ENCODE measurements at places on chromosomes 6 and 20.

DNA sequence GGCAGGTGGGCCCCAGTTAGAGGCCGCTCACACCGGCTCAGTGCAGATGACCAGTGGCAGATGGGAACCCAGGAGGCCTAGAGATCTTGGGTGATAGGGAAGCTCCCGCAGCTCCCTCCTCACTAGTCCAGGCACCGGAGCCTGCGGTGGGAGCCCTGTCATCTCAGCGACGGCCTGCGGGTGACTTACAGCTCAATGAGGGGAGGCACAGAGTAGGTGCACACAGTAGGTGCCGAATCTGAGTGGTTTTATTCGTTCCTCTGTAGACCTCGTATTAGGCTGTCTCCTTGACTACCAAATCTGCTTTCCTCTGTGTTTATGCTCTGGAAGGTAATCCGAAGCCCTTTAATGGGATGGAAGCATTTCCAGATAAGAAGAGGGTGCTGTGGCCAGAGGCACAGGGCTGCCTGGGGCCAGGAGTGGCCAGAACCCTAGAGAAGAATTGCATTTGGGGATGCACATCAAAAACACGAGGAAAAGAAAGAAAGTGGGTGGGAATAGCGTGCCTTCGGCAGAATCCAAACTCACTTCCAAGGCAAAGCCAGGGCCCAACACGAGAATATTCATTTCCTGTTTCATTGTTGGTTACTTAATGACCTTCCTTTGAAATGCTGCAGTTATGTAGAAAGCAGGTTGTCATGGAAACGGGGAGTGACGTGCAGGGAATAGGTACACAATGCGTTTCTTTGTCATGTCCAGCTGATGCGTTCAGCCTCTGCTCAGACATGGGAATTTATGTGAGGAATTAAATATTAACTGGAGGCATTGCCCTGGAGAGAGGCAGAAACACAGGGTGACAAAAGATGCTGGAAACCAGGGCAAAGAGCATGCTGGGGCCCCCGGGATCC is 24.7 kb downstream of the MYT1 start:
- H3K4me1 ChIP-seq, result no peaks in the 10 kb centered on the region
- no peak overlapping the region for H3K27ac ChIP-seq
- no peak overlapping the region for H3K4me3 ChIP-seq
- H3K36me3 ChIP-seq, result no peaks in the 10 kb centered on the region
- DNase-seq, result no peak

- no peak overlapping the region for H3K4me3 ChIP-seq
- no peak for DNase-seq
- no peaks in the 10 kb centered on the region for H3K27me3 ChIP-seq
- peaks cover 60% of the 10 kb centered on the region for H3K4me1 ChIP-seq
- no peak overlapping the region for H3K27ac ChIP-seq
Measured at GRCh38 chr6:108665495-108666196, 104.9 kb downstream of the FOXO3 start.

- H3K27ac ChIP-seq, result no peak overlapping the region
- no peak for DNase-seq
- no peak overlapping the region for H3K4me3 ChIP-seq
Measured at GRCh38 chr20:24935766-24936525, 13.1 kb upstream of the CST7 start.

DNA sequence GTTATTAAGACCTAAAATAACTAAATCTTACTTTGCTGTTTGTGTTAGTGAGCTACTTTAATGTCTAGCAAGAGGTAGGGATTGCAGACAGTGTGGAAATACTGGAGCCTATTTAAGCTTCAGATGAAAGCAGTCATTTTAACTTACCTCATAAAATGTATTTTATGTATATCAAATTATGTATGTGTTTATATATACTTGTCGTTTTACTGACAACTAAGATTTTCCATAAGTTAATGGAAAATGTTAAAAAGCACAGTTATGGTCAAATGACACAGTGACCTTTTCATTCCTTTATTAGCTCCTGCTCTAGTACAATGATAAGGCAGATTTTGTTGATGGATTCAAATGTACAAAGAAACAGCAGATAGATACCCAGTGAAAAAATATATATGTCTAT is 34.6 kb downstream of the QKI start:
- no peaks in the 10 kb centered on the region for H3K4me1 ChIP-seq
- H3K27me3 ChIP-seq, result no peaks in the 10 kb centered on the region
- no peaks in the 10 kb centered on the region for H3K36me3 ChIP-seq
- DNase-seq, result no peak

- no peak for DNase-seq
- H3K27me3 ChIP-seq, result no peaks in the 10 kb centered on the region
- no peaks in the 10 kb centered on the region for H3K36me3 ChIP-seq
- no peak overlapping the region for H3K4me3 ChIP-seq
Measured at GRCh38 chr20:39067526-39068216, 105.5 kb downstream of the DHX35 start.

DNA sequence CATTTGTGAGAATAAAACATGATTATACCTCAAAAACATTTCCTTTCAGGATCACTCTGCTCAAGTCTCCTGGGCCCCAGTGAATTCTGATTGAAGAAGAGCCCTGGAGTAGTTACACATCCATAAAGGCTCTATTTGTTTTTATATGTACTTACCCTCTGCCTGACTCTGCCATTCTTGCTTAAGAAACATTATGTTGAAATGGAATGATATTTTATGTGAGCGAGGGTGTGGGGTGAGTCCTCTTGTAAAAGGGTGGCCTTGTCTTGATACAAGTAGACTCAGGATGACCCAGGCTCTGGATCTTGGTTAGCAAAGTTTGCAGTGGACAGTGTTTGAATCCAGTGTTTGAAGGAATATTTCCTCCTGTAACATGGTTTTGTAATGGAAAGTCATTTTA is 215.4 kb upstream of the PREP start:
- no peaks in the 10 kb centered on the region for H3K27me3 ChIP-seq
- H3K27ac ChIP-seq, result no peak overlapping the region
- no peaks in the 10 kb centered on the region for H3K36me3 ChIP-seq
- no peak overlapping the region for H3K4me3 ChIP-seq
- no peak for DNase-seq

GRCh38 chr6:75428204-75428603 is 65.4 kb downstream of the FILIP1 start:
- H3K36me3 ChIP-seq, result no peaks in the 10 kb centered on the region
- H3K4me3 ChIP-seq, result no peak overlapping the region
- DNase-seq, result no peak
- peaks cover 39% of the 10 kb centered on the region for H3K4me1 ChIP-seq

DNA sequence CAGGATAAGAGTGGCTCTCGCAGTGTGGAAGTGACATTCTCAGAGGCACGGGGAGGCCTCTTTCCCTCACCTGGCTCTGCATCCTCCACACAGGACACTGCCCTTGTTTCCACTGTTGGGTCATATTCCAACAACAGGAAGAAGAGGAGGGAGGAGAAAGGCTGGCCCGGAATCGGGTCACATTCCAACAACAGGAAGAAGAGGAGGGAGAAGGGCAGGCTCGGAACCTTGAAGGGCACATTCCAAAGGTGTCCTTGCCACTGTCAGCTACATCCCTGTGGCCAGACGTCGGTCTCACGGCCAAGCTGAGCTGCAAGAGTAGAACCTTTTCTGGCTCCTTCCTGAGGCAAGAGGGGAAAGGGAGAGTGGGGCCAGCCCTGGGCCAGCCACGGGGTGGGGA is 25.4 kb downstream of the CHRNA4 start:
- no peak for DNase-seq
- H3K36me3 ChIP-seq, result no peaks in the 10 kb centered on the region
- no peaks in the 10 kb centered on the region for H3K27me3 ChIP-seq

GRCh38 chr6:27604986-27605385 is 132.1 kb upstream of the ZNF184 start:
- H3K4me3 ChIP-seq, result no peak overlapping the region
- H3K27me3 ChIP-seq, result no peaks in the 10 kb centered on the region
- no peaks in the 10 kb centered on the region for H3K4me1 ChIP-seq
- no peaks in the 10 kb centered on the region for H3K36me3 ChIP-seq
- no peak overlapping the region for H3K27ac ChIP-seq

DNA sequence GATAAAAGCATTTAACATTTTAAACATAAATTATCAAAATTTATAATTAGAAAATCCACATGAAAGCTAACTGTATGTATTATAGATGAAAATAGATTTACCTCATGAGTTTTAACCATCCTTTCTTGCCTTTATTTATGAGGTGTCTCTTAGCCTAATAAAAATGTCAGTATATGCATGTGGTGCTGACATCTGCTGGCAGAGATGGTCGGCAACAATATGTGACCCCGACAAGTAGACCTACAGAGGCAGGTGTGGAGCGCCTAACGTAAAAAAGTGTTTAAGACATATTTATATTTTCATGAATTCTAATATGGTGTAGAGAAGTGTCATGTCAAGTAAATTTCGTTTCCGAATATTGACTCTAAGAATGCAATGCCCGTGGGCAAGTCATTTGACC is 149.0 kb upstream of the FUT9 start:
- H3K4me1 ChIP-seq, result no peaks in the 10 kb centered on the region
- no peak overlapping the region for H3K4me3 ChIP-seq
- no peaks in the 10 kb centered on the region for H3K27me3 ChIP-seq

DNA sequence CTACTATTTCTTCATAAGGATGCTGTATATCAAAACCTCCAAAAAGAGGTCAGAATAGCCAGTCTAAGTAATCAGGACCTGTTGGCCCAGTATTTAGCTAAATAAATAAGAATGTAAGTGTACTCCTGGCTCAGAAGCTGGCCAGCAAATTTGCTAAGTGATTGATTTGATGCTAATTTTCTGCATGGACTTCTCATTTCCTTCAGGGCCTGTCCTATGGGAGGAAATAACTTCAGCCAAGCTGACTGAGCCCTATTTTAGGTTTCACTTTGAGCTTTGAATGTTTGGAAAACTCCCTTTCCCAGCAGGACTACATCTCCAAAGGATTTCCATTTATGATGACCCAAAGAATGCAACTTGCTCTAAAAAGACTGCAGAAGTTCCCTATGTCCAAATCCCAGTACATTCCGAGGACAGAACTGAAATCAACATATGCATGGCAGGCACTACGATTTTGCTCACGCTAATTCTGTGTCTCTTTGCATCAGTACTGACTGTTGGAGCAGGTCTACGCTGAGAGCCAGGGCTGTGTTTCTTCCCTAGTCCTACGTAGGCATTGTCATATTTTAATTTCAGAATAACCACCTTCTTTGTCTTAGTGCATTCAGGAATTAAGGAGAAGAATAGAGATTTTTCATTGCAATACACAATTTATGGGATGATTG is 441.4 kb upstream of the PLCB4 start:
- peak overlapping the region; percentile 56 for H3K27ac ChIP-seq
- no peaks in the 10 kb centered on the region for H3K27me3 ChIP-seq
- peaks cover 7% of the 10 kb centered on the region for H3K4me1 ChIP-seq

DNA sequence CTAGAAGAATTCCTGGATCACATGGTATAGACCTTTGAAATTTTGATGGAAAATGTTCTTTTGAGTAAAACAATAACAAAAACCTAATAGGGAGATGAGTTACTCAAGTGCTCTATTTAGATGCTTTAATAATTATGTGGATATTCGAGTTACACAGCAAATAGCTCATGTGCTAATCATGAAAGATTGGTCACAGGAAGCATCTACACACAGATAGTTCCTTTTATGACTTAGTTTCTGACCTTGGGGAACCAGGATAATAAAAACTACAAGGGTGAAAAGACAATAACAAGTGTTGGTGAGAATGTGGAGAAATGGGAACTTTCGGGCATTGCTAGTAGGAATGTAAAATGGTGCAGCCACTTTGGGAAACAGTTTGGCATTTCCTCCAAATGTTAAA is 19.7 kb downstream of the UBE2V1 start:
- H3K27me3 ChIP-seq, result no peaks in the 10 kb centered on the region
- no peak overlapping the region for H3K4me3 ChIP-seq
- H3K4me1 ChIP-seq, result peaks cover 24% of the 10 kb centered on the region
- no peak for DNase-seq
- H3K36me3 ChIP-seq, result peaks cover 34% of the 10 kb centered on the region

- H3K36me3 ChIP-seq, result no peaks in the 10 kb centered on the region
- H3K27ac ChIP-seq, result no peak overlapping the region
- no peak overlapping the region for H3K4me3 ChIP-seq
- no peaks in the 10 kb centered on the region for H3K27me3 ChIP-seq
Measured at GRCh38 chr6:69914015-69914485, 47.7 kb downstream of the COL19A1 start.

DNA sequence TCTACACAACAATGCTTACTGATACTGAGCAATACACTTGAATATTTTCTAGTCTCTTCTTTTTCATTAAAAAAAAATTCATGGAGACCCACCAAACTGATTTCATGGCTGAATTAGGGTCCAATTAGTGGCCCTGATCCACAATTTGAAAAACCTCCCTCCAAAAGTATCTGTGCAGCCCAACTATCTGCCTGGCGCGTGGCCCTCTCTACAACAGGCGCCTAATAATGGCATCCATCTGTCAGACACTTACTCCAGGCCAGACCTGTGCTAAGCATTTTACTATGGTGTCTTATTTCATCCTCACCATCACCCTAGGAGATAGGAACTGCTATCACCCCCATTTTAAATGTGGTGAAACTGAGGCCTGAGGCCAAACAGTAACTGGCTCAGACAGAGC is 14.0 kb downstream of the TFEB start:
- DNase-seq, result no peak
- H3K27ac ChIP-seq, result peak overlapping the region; percentile 56
- H3K27me3 ChIP-seq, result no peaks in the 10 kb centered on the region

DNA sequence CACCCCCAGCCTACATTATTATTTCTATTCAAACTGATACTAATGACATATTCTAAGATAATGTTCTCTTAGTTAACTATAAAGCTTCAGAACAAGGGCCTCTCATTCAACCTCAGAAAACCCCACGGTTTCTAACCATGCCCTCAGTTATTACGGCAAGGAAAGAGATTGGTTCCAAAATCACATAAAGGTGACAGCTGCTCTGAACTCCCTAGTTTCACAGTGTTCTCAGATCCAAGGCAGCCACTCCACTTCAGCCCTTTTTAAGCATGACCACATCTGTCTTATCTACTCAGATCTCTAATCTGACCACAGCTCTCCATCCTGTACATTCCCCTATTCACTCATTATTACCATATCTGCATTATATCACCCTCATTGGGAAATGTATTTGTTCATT is 98.8 kb upstream of the CEP85L start:
- H3K36me3 ChIP-seq, result no peaks in the 10 kb centered on the region
- DNase-seq, result no peak
- peaks cover 10% of the 10 kb centered on the region for H3K4me1 ChIP-seq
- no peak overlapping the region for H3K4me3 ChIP-seq
- H3K27me3 ChIP-seq, result no peaks in the 10 kb centered on the region
